ENCODE measurements at places on chromosomes 12 and 14.
A peak's percentile ranks its signal among the peaks of the same experiment; 100 is the strongest.

DNA sequence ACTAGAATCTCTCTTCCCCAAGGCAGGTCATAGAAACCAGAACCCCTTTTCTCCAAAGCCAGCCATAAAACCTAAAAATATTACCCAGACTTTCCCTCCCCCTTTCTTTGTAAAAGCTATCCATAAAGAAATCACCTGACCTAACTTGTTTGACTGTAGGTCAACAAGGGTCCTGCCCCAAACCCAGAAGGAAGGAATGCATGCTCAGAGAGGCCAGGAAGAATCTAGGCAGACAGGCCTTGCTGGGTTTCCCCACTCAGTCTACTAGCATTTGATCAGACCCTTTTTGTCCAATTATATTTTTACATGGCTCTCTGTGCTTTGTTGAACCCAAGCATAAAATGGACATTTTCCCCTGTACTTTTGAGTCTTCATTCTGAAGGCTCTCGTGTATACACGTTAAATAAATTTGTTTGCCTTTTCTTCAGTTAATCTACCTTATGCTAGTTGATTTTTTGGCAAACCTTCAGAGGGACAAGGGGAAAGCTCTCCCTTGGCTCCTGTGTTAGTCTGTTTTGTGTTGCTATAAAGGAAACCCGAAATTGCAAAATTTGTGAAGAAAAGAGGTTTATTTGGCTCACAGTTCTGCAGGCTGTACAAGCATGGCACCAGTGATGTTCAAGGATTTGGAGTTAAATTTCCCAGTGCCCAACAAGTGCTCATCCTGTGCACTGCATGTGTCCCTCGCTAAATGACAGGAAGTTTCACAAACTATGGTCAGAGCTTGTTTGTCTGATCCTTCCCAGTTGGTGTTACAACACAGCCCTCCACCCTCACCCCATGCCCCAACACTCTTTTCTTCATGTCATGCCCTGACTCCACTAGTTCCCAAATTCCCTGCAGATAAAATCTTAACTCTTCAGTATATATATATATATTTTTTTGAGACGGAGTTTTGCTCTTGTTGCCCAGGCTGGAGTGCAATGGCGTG is 14.2 kb upstream of the RASSF3 start:
- no peak for DNase-seq

DNA sequence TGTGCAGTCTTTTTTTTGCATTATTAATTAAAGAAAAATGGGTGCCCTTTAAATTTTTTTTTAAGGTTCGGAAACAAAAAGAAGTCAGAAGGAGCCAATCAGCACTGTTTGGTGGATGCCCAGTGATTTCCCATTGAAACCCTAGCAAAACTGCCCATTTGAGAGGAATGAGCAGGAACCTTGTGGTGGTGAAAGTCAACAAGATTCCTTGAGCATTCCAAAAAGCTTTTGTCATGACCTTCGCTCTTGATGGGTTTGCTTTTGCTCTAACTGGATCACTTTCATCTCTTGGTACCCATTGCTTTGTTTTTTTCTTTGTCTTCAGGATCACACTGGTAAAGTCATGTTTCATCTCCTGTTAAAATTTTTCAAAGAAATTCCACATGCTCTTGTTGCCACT is 54.1 kb downstream of the ADIPOR2 start:
- no peak for DNase-seq

DNA sequence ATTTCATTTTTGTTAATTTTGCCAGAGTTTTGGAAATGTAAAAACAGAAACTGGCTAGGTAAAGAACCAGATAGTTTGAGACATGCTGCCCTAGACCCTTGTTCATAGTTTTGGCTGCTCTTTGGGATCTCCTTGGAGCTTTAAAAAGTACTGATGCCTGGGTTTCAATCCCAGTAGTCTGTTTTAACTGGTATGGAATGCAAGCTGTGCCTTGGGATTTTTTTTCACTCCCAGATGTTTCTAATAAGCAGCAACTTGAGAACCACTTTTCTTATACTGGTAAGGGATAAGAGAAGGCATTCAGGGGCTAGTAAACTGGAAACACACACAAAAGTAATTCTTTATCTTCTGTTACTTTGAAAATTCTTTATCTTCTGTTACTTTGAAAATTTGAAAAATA is 18.8 kb downstream of the SLC35F4 start:
- no peak for DNase-seq

- DNase-seq, result no peak
Measured at GRCh38 chr12:54215989-54216796, 27.4 kb upstream of the SMUG1 start.

DNA sequence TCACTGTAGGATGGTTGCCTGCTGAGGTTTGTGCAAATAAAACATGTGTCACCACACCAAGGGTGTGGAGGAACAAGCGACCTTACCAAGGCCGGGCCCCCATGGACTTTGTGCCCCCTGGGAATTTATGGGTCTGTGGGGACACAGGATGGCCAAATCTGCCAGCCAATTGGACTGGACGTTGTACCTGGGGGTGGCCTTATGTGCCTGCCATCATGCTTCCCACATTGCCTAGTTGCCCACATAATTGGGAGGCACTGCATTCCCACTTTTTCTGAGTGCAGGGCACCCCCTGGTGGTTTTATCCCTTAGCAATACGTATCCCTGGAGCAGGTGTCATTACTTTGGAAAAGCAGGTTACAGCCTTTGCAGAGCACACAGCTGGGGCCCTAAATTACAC is 92.6 kb upstream of the TMPO start:
- peak; percentile 82 for DNase-seq

- no peak for DNase-seq
Measured at GRCh38 chr14:35201066-35201465, 78.7 kb downstream of the PRORP start.

GRCh38 chr12:51863363-51863932 is 14.9 kb upstream of the FIGNL2 start:
- DNase-seq, result no peak

- no peak for DNase-seq
Measured at GRCh38 chr12:6535960-6536847, 1.9 kb downstream of the GAPDH start.

- no peak for DNase-seq
Measured at GRCh38 chr14:80979951-80980350, 24.5 kb downstream of the TSHR start.

DNA sequence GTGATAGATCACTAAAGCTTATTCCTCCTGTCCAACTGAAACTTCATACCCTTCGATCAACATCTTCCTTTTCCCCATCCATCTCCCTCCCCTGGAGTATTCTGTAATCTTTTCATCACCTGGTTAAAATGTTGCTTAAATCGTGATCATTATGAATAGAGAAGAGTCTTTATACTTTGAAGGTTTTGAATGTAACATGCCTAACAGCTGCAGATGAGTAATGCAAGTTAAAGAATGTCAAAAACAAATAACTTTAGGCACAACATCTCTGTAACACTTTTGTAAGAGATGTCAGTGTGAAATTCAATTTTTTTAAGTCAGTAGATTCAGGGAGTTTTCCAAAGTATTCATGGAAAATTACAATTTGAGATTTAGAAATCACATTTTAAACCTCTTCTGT is 25.0 kb downstream of the RXYLT1 start:
- no peak for DNase-seq

GRCh38 chr12:116656306-116656705 is 81.6 kb downstream of the SPRING1 start:
- no peak for DNase-seq

GRCh38 chr14:79473651-79474050 is 737.7 kb downstream of the DIO2 start:
- DNase-seq, result no peak

DNA sequence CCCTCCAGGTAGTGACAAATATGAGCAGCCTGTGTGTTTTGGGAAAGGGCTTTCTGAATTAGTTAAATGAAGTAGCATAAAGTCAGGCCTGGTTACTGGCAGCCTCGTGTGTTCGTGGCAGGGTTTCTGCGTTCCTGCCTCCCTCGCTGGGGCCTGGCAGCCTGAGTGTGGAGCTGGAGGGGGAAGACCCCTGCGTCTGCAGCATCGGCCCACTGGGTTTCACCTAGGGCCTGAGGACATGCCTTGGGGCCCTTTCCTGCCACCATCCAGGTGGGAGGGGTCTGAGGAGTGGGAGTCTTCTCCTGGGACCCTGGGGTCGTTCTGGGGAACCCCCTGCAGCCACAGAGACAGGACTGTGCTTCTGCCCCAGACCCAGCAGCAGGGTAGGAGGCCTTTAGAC is 20.4 kb upstream of the AMN start:
- DNase-seq, result no peak

DNA sequence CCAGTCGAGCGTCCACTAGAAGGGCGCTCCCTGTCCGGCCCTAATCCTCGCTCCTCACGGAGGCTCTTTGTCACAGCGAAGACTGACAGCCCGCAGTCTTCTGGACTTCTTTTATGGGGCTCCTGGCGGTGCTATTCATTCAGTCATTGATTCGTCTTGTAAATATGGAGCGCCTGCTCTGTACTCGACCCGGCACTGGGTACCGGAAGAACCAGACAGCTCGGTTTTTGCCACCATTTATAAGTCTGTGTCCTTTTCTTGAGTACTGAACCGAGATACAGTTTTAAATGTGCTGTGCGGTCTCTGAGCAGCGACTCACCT is 570 bp downstream of the DMAC2L start:
- no peak for DNase-seq

DNA sequence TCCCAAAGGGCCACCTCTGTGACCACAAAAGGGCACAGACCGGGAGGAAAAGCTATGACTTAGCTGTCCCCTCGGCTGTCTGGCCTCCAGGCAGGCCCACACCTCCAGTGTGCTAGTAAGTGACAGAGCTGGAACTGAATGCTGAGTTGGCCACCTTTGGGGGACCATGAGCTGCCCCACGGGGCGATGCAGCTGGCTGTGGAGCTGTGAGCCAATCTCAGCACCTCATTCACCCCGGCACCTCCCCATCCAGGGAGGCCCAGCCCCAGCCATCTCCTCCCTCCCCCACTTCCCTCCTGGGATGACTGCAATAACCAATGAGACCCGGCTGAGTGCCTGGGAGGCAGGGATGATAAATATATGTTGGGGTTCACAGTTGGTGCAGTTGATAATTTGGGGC is 12.2 kb upstream of the TESC start:
- no peak for DNase-seq

DNA sequence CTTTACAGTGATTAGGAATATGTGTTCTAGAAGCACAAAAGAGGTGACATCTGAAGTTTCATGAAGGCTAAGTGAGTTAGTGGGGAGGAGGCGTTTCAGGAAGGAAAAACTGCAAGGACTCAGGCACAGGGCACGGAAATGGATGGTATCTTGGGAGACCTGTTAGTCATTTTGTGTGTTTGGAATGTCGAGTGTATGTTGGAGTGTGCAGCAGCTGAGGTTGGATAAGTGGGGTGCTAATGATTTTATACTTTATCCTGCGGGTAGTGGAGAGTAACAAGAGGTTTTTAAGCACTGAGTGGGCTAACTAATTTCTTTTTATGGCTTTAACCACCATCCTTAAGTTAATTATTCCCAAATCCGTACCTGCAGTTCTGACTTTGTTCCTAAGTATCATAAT is 571.5 kb upstream of the FBXO33 start:
- no peak for DNase-seq

- DNase-seq, result no peak
Measured at GRCh38 chr12:8696442-8697090, 1.2 kb upstream of the RIMKLB start.

DNA sequence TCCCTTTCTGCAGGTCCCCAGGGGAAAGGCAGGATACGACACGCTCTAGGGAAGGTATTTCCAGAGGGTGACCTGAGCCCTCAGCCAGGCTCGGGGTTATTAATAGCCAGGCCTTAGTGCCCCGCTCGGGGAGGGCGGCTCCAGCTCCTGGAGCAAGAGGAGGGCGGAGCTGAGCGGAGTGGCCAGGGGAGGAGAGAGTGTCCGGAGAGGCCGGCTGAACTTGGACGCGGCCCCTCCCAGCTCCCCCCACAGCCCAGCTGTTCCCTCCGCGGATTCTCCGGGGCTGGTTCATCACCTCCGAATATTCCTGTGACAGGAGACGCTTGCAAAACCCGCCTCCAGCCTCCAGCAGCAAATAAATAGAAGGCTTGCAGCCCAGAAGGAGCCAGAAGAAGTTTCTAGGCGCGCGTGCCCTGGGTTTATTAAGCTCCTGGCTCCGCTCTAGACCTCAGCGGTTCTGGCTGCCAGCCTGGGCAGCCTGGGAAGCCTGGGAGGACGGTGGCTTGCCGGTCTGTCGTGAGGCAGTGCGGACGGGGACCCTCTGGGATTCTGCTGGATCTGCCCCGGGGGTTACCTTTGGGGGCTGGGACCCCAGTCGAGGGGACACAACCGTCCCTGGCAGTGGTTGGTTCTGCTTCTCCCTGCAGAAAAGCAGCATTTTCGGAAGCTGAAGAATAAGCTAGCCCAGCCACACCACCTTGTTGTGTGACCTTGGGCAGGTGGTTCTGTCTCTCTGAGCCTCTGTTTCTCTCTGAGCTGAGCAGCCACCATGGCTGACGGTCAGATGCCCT is at the start of gene HSPB8:
TSS of gene HSPB8 (plus strand) at position 388 of the 791 bp plus-strand sequence. CDS start at position 770, 382 bp downstream.
- DNase-seq, result peak; percentile 57

DNA sequence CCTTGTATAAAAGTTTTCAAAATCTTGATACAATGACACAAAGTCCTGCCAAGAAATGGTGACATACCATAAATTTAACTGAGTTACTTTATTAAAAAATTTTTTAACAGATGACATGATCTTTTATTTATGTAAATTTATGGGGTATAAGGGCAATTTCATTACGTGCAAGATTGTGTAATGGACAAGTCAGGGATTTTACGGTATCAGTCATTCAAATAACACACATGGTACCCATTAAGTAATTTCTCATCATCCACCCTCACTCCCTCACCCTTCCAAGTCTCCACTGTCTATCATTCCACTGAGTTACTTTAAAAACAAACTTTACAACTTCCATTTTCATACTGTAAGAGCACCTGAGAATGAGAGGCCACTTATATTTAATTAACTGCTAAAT is 37.4 kb downstream of the SPTLC2 start:
- no peak for DNase-seq

DNA sequence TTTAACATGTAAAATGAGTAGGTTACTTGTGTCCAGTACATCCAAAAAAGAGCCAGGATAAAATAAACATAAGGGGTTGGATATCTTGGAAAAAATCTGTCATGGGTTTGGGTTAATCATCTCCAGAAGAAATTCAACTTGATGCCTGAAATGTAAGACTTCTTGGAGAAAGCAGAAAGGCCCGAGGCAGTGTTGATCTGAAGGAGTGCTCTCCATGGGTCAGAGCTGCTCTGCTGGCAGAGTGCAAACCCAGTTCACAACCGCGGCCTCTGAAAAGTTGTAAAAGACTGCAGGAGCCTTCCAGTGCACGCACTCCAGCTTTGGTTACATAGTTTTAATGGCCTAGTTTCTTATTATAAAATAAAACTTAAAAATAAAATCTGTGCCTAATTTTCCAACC is 97.3 kb upstream of the ALX1 start:
- DNase-seq, result no peak

DNA sequence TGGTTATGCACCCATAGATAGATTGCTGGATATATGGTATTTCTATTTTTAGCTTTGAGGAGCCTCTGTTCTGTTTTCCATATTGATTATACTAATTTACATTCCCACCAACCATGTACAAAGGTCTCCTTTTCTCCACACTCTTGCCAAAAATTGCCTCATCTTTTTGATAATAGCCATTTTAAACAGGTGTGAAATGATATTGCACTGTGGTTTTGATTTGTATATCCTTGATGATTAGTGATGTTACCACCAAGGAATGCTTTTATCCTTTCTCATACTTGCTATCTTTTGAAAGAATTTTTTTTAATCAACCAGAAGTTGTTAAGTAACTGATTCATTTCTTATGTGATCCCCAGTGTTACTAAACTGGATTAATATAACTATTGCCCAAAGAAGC is 60.0 kb downstream of the BBS10 start:
- no peak for DNase-seq
